ENCODE measurements at places on chromosomes 11 and 22. TPM values are rescaled to one million over a fixed set of nuclear protein-coding genes. Genes with fewer than 3 reads are reported as not detected.

- DNase-seq: no peak
Measured at GRCh38 chr11:47918882-47919495, 61.4 kb upstream of the PTPRJ start.

DNA sequence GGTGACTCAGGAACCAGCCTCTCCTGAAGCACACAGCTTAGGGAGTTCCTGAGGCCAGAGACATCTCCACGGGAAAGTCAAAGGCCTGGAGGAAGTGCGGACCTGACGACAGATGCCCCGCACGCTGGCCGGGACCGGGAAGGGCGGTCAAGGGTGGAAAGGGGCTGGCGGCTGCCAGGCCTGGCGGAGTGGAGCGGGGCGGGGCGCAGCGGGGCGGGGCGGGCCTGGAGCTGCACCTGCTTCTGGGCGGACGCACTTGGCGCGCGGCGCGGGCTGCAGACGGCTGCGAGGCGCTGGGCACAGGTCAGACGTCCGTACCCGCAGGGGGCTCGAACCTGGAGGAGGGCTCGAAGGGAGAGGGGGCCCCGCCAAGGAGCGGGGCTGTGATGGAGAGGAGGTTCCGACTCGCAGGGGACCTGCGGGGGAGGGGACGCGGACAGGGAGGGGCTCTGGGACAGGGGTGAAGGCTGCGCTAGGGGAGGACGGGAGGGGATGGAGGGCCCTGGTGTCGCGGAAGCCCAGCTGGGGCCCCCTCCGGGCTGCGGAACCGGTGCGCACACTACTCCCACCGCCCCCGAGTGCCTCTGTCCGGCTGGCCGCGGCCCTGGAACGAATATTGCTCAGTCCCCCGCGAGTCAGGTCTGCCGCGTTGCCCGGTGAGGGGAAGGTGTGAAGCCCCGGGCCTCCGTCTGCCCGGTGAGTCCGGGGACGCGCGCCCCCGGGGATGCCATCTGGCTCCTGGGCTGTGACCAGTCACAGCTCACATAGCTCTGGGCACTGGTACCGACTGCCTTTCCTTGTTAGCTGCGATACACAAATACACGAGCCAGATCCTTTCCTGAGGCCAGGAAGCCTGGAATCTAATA, at the start of gene TMEM45B:
TSS of gene TMEM45B (plus strand) at position 253 of the 866 bp plus-strand sequence. CDS start 36,635 bp downstream, outside the sequence.
- DNase-seq: no peak

Gene PNPLA3
- total RNA-seq: not detected

Gene TP53I11
- total RNA-seq: 46.7 TPM

DNA sequence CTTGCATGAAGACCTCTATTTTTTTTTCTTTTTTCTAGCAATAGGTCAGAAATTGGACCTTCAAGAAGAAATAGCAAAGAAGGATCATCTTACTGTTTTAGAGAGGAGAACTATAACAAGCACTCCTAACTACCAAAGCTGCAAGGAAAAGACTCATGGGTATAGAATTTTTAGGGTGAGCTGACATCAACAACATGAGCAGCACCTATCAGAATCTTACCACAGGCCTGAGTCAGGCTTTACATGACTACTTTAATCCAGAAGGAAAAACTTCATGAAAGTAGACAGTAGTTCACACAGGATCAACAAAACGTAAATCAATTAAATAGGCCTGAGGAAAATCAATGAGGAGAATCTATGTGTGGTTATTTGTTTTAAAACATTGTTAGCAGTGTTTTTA, 130.5 kb downstream of the FAM76B start:
- DNase-seq: no peak

DNA sequence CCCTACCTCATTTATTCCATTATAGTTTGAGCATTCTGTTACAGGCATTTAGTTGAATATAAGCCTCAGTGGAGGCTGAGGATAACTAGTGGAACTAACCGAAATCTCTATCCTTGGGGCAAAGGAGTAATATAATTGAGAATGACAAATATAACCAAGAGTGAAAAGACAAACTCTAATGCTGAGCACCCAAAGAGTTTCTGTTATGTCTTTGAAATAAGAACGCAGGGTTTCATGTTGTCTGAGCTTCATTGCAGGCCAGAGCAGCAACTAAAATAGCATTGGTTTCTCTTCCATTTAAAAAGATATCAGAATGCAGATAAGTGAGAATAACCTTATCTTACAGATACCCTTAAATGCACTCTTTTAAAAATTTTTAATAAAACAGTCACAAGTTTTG, 131.8 kb downstream of the SBF2 start:
- no peak for DNase-seq

Gene TTC36
- not detected for total RNA-seq

Gene ABCG4
- 1.4 TPM for total RNA-seq
